ENCODE measurements at places on chromosomes 7 and 10.

DNA sequence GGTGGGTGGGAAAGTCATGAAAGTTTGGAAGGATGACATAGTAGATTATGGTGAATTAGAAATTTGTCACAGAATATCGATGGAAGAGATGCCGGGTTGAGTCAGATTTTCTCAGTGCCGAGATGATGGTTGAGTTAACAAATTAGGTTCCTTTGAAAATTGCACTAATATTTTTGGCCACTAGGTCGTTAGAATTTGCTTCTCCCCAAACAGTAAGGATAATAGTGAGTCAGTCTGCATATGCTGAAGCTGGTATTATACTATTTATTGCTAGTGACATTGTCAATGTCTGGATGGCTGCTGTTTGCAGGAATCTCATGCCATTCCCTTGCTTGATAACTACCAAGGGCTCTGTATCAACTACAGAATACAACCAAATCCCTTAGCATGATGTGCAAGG lies 37.7 kb upstream of the MINDY3 start:
- DNase-seq, result no peak

- peak; percentile 4 for DNase-seq
Observed at GRCh38 chr7:140209866-140210609, 33.3 kb upstream of the KDM7A start.

GRCh38 chr10:119761106-119761505 lies 35.3 kb downstream of the INPP5F start:
- DNase-seq, result no peak

- DNase-seq, result no peak
Observed at GRCh38 chr7:107355616-107356015, 114.2 kb upstream of the GPR22 start.

- no peak for DNase-seq
Observed at GRCh38 chr7:69567800-69568199, 30.5 kb upstream of the AUTS2 start.

- DNase-seq, result no peak
Observed at GRCh38 chr10:69731698-69732097, 70.0 kb upstream of the COL13A1 start.

DNA sequence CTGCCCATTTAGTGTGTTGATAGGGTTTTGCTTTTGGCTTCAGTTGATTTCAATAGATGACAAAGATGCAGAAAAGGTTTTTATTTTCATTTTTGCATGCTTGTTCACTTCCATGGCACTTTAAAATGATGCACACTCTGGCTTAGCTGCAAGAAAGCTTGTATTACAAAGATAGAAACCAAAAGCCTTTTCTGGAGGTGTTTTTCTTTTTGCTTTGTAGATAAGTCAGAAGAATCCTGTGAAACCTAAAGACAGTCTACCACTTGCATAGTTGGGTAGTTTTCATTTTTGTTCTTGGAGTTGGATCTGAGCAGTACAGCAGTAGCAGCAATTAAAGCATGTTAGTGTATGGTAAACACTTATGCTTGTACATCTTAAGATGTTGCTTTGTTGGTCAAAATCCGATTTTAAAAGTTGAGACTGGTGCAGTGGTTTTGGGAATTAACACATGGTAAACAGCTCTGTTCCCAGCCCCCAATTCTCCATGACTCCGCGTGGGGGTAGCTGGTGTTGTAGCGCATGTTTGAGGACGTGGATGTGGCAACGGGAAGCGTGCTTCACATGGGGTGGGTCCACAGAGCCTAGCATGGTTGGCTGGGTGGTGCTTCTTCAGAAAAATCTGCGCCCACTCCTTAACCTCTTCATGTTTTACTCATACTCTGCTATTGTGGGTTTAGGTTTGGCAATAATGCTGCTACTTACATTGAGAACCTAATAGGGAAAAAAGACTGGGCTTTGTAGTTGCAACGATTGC lies 19.8 kb downstream of the CCNY start:
- no peak for DNase-seq

- no peak for DNase-seq
Observed at GRCh38 chr10:91054325-91054724, 133.4 kb upstream of the ANKRD1 start.

- DNase-seq, result no peak
Observed at GRCh38 chr10:124285587-124286527, 132.9 kb downstream of the OAT start.

GRCh38 chr7:149140831-149141230 lies 6.4 kb upstream of the ZNF398 start:
- no peak for DNase-seq

DNA sequence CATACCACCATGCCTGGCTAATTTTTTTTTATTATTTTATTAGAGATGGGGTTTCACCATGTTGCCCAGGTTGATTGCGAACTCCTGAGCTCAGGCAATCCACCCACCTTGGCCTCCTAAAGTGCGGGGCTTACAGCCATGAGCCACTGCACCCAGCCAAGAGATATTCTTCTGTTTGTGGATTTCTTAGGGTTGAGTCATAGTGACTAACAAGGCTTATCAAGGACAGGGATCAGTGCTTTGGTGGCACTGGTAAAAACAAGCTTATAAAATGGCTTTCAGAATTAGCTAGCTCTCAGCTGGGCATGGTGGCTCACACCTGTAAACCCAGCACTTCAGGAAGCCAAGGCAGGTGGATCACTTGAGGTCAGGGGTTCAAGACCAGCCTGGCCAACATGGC lies 122.4 kb downstream of the ZNF248 start:
- no peak for DNase-seq

GRCh38 chr7:155021699-155022145 lies 18.8 kb upstream of the PAXIP1 start:
- no peak for DNase-seq

- DNase-seq, result no peak
Observed at GRCh38 chr7:11591943-11592342, 240.1 kb downstream of the THSD7A start.

DNA sequence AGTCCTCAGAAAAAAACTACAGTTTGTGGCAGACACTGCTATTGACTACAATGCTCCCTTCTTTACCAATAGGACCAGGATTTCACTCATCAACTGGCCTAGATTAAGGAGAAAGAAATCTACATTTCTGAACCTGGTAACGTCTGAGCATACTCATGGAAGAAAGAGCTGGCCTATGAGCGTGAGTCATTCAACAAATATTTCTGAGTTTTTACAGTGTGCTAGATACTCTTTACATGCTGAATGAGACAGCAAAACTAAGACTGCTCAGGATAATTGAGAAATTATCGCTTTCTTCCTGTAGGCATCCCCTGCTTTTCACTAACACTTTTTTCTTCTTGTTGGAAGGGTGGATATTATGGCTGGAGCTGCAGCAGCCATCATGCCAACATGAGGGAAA lies 609.7 kb downstream of the TNS3 start:
- no peak for DNase-seq

DNA sequence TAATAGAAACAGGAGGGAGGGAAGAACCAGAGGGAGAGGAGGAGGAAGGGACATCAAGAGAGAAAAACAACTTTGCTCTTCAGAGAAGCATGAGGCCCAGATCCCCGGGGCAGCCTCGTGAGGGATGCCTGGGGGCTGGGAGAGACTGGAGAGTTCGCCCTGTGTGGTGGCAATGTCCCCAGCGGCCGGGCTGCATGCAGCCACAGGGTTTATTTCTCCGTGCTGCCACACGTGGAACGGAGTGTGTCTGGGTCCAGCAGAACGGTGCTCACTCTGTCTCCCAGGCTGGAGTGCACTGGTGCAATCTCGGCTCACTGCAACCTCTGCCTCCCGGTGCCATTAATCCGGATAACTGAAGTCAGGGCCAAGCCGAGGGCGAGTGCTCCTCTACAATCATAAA lies 257.7 kb downstream of the ACTR3B start:
- no peak for DNase-seq

GRCh38 chr10:128623776-128624175 lies 497.6 kb upstream of the MKI67 start:
- no peak for DNase-seq
